Tongue (tissue), 3 donors: ENCODE measurements at places on chromosomes 2 and 18. TPM values are rescaled to one million over a fixed set of nuclear protein-coding genes. Genes with fewer than 3 reads are reported as not detected.

Gene MYOM1
- 662 TPM for total RNA-seq

Gene COL5A2
- total RNA-seq: 607 TPM

Gene AQP12B
- total RNA-seq: not detected

Gene CHMP1B
- 44.6 TPM for total RNA-seq

Gene SGPP2
- total RNA-seq: 2.3 TPM

DNA sequence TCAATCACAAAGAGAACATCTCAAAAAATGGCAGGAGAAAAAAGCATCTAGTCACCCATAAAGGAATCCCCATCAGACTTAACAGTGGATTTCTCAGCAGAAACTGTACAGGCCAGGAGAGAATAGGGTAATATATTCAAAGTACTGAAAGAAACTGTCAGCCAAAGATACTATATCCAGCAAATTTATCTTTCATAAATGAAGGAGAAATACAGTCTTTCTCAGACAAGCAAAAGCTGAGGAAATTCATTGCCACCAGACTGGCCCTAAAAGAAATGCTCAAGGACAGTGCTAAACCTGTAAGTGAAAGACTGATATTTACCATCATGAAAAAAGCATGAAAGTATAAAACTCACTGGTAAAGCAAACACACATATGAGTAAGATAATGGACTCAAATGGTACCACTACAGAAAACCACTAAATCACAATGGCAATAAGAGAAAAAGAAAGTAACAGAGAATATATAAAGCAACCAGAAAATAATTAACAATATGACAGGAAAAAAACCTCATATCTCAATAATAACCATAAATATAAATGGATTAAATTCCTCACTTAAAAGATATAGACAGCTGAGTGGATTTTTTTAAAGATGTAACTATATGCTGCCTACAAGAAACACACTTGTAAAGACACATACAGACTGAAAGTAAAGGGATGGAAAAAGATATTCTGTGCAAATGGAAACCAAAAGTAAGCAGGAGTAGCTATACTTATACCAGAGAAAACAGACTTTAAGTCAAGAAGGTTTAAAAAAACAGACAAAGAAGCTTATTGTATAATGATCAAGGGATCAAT is 83.4 kb upstream of the STK39 start:
- no peak for DNase-seq

DNA sequence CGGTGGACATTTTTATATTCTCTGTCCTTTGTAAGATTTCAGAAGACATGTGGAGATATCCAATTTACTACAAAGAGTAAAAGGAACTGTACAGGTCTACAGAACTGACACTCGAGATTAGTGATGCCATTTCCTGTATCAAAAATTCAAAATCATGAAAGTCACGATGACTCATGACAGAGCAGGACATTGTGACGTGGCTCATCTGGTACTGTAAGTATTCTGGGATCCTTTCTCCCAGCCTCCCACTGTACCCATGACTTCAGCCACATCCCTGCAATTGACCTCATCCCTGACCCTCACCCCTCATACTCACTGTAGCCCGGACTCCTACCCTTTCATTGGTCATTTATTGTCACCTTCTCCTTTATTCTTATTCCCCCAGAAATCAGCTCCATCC is 736.5 kb downstream of the EPHA4 start:
- DNase-seq: no peak

- DNase-seq: no peak
These were observed 27.1 kb upstream of the IHH start for GRCh38 chr2:219087848-219088247.

- peak; percentile 12 for DNase-seq
These were observed 415.9 kb downstream of the GRB14 start for GRCh38 chr2:164205347-164205746.

GRCh38 chr2:18540872-18541271 is 19.6 kb downstream of the RDH14 start:
- no peak for DNase-seq

DNA sequence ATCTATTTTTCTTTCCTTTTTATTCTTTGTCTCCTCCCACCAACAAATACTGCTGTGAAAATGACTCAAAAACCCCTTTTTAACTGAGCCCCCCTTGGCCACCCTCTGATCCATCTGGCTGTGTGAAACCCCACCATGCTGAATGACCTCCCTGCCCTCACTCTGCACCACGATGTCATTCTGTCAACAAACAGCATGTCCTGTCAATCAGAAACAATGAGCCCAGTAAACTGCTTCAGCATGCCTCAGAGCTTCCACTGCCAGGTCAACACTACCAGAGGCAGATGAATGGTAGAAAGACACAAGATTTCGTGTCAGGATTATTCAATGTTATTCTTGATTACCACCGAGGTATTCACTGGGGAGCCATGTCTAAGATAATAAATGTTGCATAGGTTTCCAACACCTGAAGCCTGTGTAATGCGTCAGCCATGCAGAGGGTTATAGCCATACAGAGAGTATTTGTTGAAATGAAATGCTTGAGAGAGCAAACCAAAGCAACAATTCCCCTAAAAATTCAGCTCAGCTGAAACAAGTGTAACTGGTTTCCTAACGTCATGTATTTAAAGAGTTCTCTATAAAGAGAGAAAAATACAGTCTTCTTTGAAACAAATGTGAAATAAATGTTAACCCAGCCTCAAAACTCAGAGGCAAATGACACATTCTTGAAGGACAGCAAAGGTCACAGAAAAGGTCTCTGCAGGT is 76.7 kb downstream of the LRP2 start:
- DNase-seq: peak; percentile 17

- DNase-seq: no peak
These were observed 247.7 kb upstream of the REV1 start for GRCh38 chr2:99737537-99737936.

- peak; percentile 39 for DNase-seq
These were observed 1.1 kb downstream of the MREG start for GRCh38 chr2:216012133-216012829.

DNA sequence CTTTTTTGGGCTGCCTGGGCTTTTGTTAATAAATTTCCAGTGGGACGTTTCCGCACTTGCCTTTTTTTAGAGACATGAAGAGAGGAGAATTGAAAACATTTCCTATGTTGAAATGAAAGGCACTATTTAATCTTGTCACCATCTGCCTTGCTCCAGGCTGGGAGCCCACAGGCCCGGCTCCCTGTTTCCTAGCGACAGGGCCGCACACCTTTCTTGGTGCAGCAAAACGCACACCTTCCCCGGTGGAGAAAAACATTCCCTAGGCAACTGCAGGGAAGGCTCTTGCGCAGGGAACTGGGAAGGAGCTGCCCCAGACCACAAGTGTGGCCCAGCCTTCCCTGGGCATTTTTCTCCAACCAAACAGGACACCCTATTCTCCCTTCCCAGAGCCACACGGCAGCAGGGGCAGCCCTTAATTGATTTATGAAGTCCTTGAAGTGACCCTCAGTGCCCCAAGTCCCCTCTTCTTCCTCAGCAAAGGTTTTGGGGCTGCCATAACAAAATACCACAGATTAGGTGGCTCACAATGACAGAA is 132.9 kb upstream of the MSH6 start:
- no peak for DNase-seq

- no peak for DNase-seq
These were observed 68.8 kb downstream of the PMAIP1 start for GRCh38 chr18:59968583-59968982.

DNA sequence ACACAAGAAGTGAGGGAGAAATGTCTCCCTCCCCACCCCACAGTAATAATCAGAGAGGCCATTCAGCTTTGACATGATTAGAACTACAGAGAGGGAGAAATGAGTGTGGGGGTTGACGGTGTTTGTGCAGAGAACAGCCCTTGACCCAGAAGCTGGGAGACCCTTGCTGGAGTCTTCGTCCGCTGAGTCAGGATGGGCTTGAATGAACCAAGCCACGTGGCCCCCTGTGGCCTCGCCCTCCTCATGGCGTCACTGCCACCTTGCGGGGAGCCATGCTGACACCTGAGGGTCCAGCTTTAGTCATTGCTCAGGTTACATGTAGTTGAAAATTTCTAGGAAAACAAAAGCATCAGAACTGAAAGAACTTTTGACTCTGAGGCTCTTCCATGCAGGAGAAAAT is 101.2 kb downstream of the DGKD start:
- no peak for DNase-seq

DNA sequence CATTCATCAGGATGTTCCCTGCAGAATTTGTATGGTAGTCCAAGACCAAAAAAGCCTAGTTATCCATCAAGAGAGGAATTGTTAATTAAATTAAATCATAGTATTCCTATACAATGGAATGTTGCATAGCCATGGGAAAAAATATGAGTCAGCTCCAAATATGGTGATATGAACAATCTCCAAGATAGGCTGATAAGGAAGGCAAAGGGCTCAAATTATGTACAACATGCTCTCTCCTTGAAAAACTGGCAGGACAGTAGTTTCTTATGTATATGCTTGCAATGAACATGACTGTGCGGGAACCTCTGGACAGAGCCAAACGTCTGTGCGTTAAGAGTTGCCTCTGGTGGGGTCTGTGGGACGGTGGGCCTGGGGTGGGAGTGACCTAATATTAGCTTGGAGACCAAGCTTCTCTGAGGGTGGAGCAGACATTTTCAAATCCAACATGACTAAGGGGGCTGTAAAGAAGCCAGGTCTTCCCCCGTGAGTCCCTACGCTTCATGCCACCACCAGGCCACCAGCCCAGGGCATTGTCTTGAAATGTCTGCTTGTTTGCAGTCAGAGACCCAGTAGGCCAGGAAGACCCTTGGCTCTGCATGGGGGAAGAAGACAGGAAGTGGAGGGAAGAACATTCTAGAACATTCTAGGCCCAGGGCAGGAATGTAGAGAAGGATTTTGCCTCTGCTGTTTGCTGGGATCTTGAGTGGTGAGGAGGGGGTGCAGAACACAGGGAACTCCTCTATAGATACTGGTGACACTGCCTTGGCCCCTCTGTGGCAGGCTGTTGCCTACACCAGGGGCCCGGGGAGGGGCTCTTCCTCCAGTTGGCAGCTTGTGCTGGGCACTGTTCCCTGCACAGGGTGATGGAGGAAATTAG is 244.0 kb upstream of the HS6ST1 start:
- DNase-seq: no peak

- DNase-seq: peak; percentile 85
These were observed 2.9 kb upstream of the MAL start for GRCh38 chr2:95022309-95023221.
